Femur (tissue), 1 donor: ENCODE measurements at places on chromosomes 4 and X.

DNA sequence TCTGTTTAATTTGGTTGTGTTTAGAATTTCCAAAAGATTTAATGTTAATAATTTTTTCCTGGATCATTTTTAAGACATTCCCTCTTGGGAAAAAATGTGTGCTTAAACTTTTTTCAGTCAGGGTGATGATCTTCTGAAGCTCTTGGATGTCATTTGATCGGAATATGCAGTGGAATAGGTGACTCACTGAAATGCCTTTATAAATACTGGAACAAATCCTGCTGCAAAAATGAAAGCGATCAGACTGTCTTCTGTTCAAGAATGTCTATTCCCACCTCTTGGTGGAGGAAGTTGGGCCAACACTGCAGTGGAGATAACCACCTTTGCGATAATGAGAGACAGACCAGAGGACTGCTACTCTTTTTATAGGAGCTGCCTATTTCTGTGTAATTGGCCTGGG is 46.7 kb downstream of the LARP1B start:
- no peak for DNase-seq

DNA sequence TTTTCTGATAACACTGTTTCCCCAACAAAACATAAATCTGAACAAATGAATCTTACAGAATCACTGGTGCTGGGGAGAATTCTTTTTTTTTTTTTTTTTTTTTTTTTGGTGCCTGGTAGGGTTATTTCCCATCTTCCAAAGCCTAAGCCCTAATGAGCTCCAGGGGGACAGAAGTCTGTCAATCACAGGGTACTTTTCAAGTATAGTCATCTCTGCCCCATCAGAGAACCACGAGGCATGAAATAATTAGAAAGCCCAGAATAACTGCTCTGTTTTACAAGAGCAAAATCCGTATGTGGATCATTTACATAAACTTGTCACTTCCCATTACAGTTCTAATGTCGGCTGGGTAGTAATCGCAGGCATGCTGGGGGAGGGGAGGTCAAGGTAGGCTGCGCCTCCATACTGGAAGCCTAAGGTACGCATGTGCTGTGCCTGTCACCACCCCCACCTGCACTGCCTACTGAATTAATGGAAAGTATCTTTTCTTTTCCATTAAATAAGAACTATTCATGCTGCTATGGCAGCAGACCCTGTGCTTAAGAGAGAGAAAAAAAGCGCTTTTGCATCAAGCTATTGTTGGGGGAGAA is 164.7 kb upstream of the LEF1 start:
- no peak for DNase-seq

DNA sequence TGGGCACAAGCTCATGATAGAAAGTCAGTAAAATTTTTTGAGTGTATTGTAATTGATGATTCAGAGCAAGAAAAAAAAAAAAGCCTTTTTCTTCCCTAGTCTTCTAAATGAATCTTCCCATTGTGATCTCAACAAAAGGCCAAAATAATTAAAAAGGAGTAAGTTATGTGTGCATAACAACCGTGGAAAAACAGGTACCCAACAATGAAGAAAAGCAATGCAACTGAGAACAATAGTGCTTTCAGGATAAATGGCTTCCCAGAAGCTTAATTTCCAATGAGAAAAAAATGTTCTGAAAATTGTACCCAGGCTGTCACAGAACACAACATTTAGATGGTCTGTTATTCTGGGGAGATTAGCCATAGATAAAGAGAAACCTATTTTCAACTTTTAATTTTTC is 399.0 kb upstream of the AGA start:
- no peak for DNase-seq

GRCh38 chr4:133921280-133922195 is 280.1 kb downstream of the PABPC4L start:
- no peak for DNase-seq

DNA sequence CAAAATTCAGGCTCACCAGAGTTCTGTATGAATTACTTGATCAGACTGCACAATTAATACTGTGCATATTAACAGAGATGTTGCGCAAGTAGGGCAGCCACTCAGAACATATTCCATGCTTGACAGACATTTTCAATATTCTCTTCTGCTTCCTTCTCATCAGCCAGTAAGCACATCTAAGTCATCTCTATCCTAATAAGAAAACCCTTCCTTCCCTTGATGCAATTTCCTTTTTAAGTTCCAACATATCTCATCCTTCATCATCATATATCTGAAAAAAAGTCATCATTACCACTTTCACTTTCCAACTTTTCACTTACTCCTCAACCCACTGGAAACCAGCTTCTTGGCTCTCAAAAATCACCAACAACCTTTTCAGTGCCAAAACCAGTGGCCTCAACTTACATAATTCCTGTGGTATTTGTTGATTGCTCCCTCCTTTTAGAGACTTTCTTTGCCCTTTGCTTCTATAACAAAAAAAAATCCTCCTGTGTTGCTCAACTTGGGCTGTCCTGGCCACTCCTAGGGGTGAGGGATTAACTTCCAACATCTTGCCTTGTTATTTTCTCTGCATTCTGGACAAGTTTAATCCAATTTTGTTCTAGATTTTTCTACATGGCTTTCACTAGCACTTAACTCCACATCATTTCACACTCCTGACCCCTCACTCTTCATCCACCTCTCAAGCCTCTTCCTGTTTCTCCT is 14.1 kb downstream of the MBNL3 start:
- DNase-seq, result no peak

DNA sequence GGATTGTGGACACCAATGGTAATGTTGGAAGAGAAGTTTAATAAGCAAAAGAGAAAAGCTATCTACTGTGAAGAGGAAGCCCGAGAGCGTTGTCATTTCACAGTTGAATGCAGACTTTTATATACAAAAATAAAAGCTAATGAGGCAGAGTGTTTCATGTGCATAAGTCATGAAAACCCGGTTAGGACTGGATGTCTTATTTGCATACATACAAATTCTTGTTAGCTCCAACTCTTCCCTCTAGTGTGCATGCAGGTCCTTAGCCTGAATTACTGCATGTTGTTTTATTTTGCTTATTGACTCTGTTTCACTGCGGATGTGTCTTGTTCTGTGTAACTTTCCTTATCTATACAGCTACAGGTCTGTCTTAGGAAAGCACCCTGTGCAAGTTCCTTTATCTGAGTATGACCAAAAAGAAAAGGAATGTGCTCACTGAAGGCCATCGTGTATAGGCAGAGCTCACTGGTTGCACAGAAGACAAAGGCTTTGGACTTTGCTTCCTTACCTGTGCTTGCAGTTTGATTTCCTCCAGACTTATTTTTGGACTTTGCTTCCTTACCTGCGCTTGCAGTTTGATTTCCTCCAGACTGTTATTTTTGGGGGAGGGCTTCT is 25.1 kb upstream of the UGT2B11 start:
- no peak for DNase-seq

- DNase-seq, result no peak
Observed at GRCh38 chr4:91057871-91058270, 930.7 kb downstream of the CCSER1 start.

DNA sequence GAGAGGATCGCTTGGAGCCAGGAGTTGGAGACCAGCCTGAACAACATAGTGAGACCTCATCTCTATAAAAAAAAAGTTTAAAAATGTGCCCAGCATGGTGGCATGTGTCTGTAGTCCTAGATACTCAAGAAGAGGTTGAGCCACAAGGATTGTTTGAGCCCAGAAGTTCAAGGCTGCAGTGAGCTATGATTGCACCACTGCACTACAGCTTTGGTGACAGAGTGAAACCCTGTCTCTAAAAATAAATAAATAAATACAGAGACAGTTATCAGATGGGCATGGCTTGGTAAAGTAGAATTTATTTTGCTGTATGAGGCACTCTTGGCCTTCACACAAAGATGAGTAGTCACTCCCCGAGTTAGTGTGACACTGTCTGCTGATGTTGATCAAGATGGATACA is 54.1 kb upstream of the SPRY1 start:
- no peak for DNase-seq

- DNase-seq, result no peak
Observed at GRCh38 chr4:30443289-30443688, 276.9 kb upstream of the PCDH7 start.

DNA sequence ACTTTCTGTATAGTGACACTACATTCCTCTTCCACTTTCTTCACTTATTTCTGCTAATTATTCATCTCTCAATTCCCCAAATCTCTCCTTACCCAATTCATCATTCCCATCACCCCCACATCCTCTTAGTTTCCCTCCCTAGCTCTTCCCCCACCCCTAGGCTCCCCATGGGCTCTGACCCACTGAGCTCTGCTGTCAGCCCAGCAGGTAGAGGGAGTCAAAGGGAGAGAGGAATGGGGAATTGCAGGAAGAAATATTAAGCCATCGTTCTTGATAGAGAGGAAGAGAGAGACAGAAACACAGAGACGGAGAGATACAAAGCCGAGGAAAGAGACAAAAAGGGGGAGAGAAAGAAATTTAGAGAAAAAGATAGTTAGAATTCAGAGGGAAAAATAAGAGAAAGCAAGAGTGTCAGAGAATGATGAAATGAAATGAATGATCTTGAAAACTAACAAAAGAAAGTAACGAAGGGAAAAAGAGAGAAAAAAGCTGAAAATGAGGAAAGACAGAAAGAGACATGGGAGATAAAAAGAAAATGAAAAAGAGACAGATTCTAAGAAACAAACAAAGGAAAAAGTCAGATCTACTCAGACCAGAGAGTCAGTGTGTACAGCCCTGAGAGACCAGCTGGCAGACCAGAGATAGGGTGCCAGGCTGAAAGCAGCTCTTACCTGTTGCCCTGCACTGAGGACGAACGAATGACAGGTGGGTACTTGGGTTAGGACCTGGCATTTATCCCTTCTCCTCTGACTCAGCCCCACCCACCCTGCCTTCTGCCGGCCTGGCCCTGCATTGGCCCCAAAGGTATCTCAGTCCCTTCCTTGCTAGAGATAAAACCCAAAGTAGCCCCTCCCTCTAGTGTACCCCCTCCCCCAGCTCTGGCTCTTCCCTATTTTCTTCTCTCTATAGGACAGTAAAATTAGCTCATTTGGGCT is at the start of gene ALAS2:
Gene ALAS2 (minus strand): TSS at position 707 of the 935 bp plus-strand sequence. CDS start 4,977 bp downstream, outside the sequence.
- DNase-seq, result no peak

- no peak for DNase-seq
Observed at GRCh38 chrX:153794897-153795816, 689 bp downstream of the SSR4 start.

GRCh38 chr4:139611391-139611790 is 54.2 kb upstream of the MGST2 start:
- no peak for DNase-seq

DNA sequence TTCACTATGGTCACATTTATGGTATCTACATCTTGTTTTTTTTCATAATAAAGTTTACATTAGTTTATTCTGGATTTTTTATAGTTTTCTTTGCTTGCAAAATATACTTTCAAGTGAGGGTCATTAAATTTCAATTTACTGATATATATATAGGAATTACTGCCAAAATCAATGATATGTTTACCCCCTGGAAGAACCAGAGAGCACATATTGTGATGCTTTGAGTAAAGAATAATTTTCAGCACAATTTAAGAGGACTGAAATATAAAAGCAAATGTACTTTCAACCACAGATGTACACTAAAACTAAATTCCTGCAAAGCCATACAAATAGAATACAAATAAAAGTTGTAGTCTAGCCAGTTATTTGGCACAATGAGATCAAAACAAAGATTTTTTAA is 242.2 kb upstream of the PCDH18 start:
- no peak for DNase-seq

DNA sequence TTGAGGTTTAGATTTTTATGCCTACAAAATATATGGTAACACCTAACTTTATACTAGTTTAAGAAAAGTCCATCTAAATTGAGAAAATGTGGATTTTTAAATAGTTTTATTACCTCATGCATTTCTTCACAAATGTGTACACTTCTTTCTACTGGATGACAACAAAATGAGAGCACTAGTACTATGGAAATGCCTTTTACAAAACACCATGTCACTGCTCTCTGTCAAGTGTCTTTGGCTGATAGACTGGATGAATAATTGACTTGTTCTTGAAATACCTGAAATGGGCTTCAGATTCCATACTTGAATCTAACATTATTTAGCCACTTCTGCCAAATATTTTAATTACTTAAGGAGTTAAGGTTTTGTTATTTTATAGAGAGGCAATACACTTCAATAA is 49.5 kb downstream of the AMELX start:
- no peak for DNase-seq

- peak; percentile 78 for DNase-seq
Observed at GRCh38 chr4:24979554-24979953, 51.2 kb downstream of the LGI2 start.

- DNase-seq, result no peak
Observed at GRCh38 chrX:71999535-71999934, 88.9 kb downstream of the NHSL2 start.
